ENCODE measurements at places on chromosomes 5 and 9.

GRCh38 chr9:31372799-31373587 is 1011.5 kb upstream of the ACO1 start:
- DNase-seq: no peak

GRCh38 chr9:130212543-130213297 is 40.5 kb downstream of the NCS1 start:
- no peak for DNase-seq

DNA sequence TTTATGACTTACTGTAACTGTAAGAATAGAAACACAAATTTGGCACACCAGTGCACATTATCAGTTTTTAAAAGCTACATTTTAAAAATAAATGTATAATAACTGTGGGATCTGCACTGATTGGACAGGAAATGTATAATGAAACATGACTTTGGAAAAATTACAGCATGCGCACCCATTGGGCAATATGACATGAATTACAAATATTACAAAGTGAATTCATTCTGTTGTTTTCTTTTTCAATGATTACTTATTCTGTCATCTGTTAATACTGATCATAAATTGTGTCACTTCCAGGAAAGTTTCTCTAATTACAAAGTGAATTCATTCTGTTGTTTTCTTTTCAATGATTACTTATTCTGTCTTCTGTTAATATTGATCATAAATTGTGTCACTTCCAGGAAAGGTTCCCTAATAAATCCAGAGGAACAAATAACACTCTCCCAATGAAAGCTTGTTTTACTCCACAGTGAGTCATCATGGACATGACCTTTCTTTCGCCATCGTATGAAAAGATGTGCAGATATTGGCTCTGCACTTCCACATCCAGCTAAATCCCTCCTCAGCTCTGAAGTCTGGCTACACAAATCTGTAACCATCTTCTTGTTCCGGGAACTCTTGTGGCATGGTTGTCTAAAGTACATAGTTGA is 297.0 kb upstream of the HAPLN1 start:
- DNase-seq: no peak

- DNase-seq: no peak
Observed at GRCh38 chr5:16467363-16468219, 2.0 kb upstream of the ZNF622 start.

- DNase-seq: no peak
Observed at GRCh38 chr5:78545406-78545805, 103.2 kb downstream of the LHFPL2 start.

DNA sequence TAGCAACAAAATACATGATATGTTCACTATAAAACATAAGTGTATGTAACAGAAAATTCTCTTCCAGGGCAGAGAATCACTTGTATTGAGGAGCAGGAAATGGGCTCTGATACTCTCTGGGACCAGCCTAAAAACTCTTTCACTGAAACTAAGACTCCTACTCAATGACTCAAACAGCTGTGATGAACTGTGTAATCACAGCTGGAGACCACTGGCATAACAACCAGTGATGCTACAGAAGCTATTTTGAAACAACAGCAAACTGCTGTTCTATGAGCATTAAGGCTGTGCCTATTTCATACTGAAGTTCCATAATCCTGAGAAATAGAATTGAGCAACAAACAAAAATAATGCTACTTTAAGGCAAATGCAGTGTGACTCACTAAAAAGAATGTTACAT is 594.0 kb downstream of the HINT1 start:
- DNase-seq: no peak

- peak; percentile 45 for DNase-seq
Observed at GRCh38 chr5:57779383-57780223, 297.0 kb upstream of the ACTBL2 start.

DNA sequence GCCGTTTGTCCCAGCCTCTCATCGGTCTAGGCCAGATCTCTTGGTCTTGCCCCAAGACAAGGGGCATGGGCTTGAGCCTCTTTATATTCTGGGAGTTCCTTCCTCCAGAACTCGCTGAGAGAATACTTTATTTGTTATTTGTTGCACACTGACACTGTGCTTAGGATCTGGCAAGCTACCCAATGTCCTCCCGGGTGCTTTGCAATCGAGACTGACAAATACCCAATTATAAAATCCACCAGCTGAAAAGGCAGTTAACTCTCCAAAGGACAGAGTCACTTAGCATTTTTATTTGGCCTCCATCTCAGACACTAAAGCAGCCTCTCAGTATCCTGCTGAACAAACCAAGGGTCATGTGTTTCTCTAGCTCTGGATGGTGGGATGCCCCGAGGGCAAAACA is 500.2 kb upstream of the DAP start:
- DNase-seq: no peak

DNA sequence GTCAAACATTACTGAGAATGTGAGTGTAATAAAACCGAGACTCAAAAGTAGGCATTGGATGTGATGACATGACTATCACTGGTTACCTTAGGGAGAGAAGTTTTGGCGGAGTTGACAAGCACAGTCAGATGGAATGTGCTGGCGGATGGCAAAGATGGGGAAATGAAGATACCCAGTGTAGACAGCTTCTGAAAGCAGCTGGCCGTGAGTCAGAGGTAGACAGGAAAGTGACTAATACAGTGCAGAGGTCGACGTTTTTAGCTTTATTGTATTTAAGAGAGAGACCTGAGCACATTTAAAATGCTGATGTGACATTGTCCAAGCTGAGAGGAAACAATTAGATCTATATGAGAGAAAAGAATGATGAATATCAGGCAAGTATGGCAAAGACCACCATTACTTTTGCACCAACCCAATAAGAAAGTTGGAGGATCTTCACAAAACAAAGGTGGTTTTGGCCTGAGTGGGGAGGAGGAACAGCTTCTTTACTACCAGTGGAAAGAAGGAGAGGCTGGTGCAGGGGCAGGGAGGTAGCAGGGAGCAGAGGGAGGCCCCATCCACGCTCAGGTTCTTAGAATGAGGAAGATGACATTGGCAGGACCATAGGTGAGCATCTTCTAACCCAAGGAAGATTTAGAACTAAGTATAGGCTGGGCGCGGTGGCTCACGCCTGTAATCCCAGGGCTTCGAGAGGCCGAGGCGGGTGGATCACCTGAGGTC is 36.7 kb upstream of the KCNIP1 start:
- DNase-seq: no peak

DNA sequence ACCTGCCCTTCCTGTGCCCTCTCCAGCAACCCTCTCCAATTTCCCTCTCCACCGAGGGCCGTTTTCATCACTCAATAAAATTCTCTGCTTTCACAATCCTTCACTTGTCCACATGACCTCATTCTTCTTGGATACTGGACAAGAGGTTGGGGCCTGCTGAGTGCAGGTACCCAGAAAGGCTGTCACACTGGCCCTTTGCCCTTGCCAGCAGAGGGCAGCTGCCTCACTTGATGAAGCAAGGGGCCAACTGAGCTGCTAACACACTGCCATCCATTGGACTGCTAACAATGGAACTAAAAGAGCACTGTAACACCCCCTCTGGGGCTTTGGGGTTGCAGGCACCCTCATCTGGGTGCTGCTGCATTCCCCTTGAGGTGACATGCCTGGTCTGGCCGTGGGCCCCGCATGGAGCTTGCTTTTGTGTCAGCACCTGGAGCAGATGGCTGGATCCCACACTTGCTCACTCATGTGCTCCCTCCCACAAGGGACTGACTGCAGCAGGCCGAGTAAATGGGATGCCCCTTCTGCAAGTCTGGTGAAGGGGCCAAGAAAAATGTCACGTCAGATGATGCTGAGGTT is 308.1 kb upstream of the ADCY2 start:
- DNase-seq: no peak

DNA sequence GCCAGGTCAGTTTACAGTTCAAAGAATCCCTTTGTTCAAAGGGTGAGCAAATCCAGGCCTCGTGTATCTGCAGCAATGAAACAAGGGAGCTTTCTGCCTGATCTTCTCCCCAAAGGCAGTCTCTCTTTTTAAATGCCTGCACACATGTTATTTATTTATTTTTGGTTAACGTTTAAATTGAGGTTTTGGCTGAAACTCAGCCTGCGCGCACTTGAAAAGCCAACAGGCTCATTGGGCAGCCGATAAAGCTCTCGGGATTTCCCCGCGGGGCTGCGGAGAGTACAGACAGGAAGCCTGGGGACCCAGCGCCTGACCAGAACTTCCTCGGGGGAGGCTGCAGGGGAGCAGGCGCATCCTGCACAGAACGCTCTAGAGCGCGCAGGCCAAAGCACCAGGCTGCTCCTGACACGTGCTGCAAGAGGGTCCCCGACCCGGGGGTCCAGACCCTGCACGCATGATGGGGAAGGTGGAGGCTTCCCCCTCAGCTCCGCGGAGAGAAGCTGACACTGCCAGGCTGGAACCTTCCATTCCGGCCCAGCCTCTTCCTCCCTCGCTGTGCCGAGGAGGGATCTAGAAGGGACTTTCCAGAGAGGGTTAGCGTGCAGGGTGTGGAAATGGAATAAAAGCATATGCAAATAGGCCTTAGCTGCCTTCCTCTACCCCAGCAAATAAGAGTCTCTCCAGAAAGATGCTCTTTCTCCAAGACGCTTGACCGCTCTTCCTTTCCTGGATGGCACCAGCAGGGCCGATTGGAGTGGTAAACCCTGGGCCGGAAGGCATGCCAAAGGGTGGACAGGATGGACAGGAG is 46.1 kb downstream of the PTTG1 start:
- no peak for DNase-seq
